ENCODE measurements at places on chromosomes 2 and 18. TPM values are rescaled to one million over a fixed set of nuclear protein-coding genes. Genes with fewer than 3 reads are reported as not detected.

Gene THAP4
- 36.9 TPM for total RNA-seq

Gene BOLL
- not detected for total RNA-seq

Gene DSC1
- total RNA-seq, result 0.15 TPM

Gene CPO
- total RNA-seq, result not detected

Gene WNT6
- total RNA-seq, result not detected

Gene EHD3
- total RNA-seq, result 23.5 TPM

Gene HRH4
- 3.2 TPM for total RNA-seq

Gene C1QL2
- not detected for total RNA-seq

Gene PIEZO2
- total RNA-seq, result not detected

Gene SKOR2
- total RNA-seq, result not detected

Gene G6PC2
- not detected for total RNA-seq

Gene IL1B
- 30.8 TPM for total RNA-seq

- H3K4me3 ChIP-seq, result no peak overlapping the region
- no peak overlapping the region for H3K27ac ChIP-seq
- H3K4me1 ChIP-seq, result no peaks in the 10 kb centered on the region
- DNase-seq, result no peak
- H3K27me3 ChIP-seq, result peaks cover 8% of the 10 kb centered on the region
Observed at GRCh38 chr2:38267270-38267925, 109.7 kb downstream of the ATL2 start.

- H3K27me3 ChIP-seq, result peaks cover 7% of the 10 kb centered on the region
- no peak for DNase-seq
- H3K4me3 ChIP-seq, result no peak overlapping the region
- no peaks in the 10 kb centered on the region for H3K36me3 ChIP-seq
Observed at GRCh38 chr2:159051133-159051532, 82.7 kb downstream of the TANC1 start.

DNA sequence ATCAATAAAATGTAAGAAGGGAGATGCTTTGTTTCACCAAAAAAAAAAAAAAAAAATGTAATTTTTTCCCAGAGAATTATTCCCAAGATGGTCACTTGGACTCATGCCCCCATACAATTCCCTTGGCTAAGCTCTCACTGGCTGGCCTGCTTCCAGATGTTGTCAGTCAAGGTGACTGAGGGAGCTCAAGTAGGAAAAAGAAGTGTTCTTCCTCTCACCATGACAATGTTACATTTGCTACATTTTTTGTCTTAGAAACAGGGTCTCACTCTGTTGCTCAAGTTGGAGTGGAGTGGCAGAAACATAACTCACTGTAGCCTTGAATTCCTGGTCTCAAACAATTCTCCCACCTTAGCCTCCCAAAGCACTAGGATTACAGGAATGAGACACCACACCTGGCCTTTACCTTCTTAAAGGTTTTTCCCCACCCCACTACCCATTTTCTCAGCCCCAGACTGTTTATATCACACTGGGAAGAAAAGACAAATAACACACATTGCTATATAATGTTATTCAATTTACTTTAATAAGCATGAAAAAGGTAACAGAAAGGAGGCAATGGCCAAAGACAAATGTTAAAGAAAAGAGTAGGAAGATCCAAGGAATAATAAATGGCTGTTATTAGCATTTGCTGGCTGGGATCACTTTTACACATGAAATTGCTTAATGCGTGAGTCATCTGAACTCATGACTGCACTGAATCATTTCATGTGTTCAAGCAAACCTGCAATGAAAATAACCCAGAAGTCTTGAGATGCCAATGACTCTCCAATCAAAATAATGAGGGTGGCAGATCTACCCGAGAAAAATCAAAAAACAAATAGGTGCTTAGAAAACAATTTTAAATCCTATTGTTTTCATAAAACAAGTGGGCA is 45.2 kb downstream of the ACVR1 start:
- no peaks in the 10 kb centered on the region for H3K36me3 ChIP-seq
- H3K4me3 ChIP-seq, result no peak overlapping the region
- peak overlapping the region; percentile 59 for H3K27ac ChIP-seq

GRCh38 chr18:26771524-26771923 is 94.0 kb downstream of the AQP4 start:
- H3K27ac ChIP-seq, result no peak overlapping the region
- DNase-seq, result no peak
- H3K4me1 ChIP-seq, result no peaks in the 10 kb centered on the region
- H3K4me3 ChIP-seq, result no peak overlapping the region

GRCh38 chr2:117091041-117091837 is 723.3 kb upstream of the DDX18 start:
- H3K27ac ChIP-seq, result no peak overlapping the region
- H3K27me3 ChIP-seq, result no peaks in the 10 kb centered on the region
- no peaks in the 10 kb centered on the region for H3K36me3 ChIP-seq
- H3K4me3 ChIP-seq, result no peak overlapping the region
- no peak for DNase-seq
- no peaks in the 10 kb centered on the region for H3K4me1 ChIP-seq

- H3K27ac ChIP-seq, result no peak overlapping the region
- no peak overlapping the region for H3K4me3 ChIP-seq
- no peak for DNase-seq
- peaks cover 2% of the 10 kb centered on the region for H3K36me3 ChIP-seq
- peaks cover 4% of the 10 kb centered on the region for H3K4me1 ChIP-seq
Observed at GRCh38 chr2:127561371-127561770, 25.9 kb downstream of the MYO7B start.

- no peak overlapping the region for H3K27ac ChIP-seq
- H3K27me3 ChIP-seq, result peaks cover 50% of the 10 kb centered on the region
- no peaks in the 10 kb centered on the region for H3K36me3 ChIP-seq
- peaks cover 2% of the 10 kb centered on the region for H3K4me1 ChIP-seq
Observed at GRCh38 chr2:29479401-29479800, 364.2 kb downstream of the CLIP4 start.

- H3K36me3 ChIP-seq, result peaks cover 2% of the 10 kb centered on the region
- no peak overlapping the region for H3K4me3 ChIP-seq
Observed at GRCh38 chr18:76442413-76443171, 52.5 kb downstream of the ZNF516 start.

DNA sequence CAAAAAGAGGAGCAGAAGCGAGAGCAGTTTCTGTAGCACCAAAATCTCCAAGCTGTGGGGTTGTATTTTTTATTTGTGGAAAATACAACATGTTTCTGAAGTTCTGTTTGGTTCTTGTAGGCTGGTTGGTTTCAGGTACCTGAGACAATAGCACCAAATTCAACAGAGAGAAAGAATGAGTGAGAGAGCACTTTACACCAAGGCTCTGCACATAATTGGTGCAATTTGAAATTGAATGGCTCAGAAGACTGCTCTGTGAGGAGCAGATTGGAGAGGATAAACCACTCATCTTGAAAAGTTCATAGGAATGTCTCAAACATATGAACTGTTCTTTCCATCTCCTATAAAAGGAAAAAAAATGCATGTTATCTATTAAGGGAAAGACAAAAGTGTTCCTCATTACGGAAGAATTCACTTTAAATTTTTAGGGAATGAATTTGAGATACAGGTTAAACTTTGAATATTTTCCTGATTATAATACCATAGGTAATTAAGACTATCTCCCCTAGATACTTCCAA is 175.1 kb downstream of the ATAD2B start:
- H3K4me3 ChIP-seq, result no peak overlapping the region
- H3K27me3 ChIP-seq, result no peaks in the 10 kb centered on the region
- no peak overlapping the region for H3K27ac ChIP-seq
- H3K36me3 ChIP-seq, result peaks cover 4% of the 10 kb centered on the region

GRCh38 chr2:162473986-162474385 is 130.1 kb downstream of the GCA start:
- H3K27me3 ChIP-seq, result no peaks in the 10 kb centered on the region
- no peaks in the 10 kb centered on the region for H3K36me3 ChIP-seq
- no peak overlapping the region for H3K4me3 ChIP-seq

GRCh38 chr2:120858361-120859106 is 122.9 kb downstream of the GLI2 start:
- peaks cover 7% of the 10 kb centered on the region for H3K27me3 ChIP-seq
- no peak overlapping the region for H3K4me3 ChIP-seq
- H3K4me1 ChIP-seq, result no peaks in the 10 kb centered on the region
- no peaks in the 10 kb centered on the region for H3K36me3 ChIP-seq
- no peak overlapping the region for H3K27ac ChIP-seq
- DNase-seq, result no peak

DNA sequence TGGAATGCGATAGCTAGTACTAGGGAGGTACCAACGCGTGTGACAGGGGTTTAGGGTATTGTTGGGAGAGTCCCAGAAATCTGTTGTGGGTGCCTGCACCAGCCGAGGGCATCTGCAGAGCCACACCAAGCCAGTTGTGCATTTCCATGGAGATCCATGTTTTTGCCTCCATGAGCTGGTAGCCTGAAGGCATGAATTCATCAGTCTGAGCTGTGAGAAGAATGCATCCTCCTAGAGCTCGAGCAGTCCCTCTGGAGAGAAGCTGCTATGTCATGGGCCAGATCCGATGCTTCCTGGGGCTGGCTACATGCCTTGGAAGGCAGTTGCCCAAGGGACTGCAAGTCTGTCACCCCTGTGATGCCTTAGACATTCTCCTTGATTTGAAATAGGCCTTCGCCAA is 57.9 kb downstream of the LIPG start:
- H3K27me3 ChIP-seq, result peaks cover 43% of the 10 kb centered on the region
- H3K36me3 ChIP-seq, result peaks cover 2% of the 10 kb centered on the region
- H3K4me3 ChIP-seq, result no peak overlapping the region
- no peak overlapping the region for H3K27ac ChIP-seq

GRCh38 chr2:64134813-64135212 is 9.4 kb downstream of the PELI1 start:
- DNase-seq, result no peak
- no peaks in the 10 kb centered on the region for H3K27me3 ChIP-seq
- no peak overlapping the region for H3K4me3 ChIP-seq
- H3K4me1 ChIP-seq, result peaks cover 46% of the 10 kb centered on the region

GRCh38 chr2:238856713-238857567 is 9.1 kb downstream of the TWIST2 start:
- H3K4me1 ChIP-seq, result peaks cover 2% of the 10 kb centered on the region
- H3K36me3 ChIP-seq, result no peaks in the 10 kb centered on the region
- no peak for DNase-seq
- H3K27ac ChIP-seq, result no peak overlapping the region
- no peak overlapping the region for H3K4me3 ChIP-seq
- H3K27me3 ChIP-seq, result peaks cover 71% of the 10 kb centered on the region

- no peak overlapping the region for H3K27ac ChIP-seq
- peaks cover 20% of the 10 kb centered on the region for H3K27me3 ChIP-seq
- no peaks in the 10 kb centered on the region for H3K36me3 ChIP-seq
- H3K4me3 ChIP-seq, result no peak overlapping the region
Observed at GRCh38 chr18:74590671-74591070, 7.0 kb upstream of the ZNF407 start.

DNA sequence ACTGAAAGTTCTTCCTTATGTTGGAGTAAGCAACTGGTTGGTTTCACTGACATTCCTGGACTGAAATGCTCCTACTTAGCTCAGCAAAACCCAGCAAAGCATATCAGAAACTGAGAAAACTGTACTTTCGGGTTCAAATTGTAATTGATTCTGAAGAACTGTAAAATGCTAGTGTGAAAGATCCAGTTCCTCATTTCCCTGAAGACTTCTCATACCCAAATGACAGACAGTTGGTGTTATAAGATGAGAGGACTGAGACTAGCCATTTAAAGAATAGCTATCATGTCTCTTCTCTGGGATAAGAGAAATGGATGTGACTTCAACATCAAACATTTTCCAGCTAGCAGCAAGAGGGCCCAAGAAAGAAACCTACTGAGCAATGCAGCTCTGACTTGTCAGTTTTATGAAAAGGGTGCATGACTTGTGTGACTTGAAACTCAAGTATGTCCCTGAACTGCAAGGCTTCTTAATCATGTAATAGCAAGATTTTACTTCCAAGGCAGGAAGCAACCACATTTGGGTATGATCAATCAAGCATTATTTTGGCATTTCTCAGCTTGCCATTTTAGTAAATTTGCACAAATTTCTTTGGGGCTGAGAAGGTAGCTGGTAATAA is 420.3 kb upstream of the MMADHC start:
- DNase-seq, result no peak
- no peaks in the 10 kb centered on the region for H3K4me1 ChIP-seq
- no peak overlapping the region for H3K27ac ChIP-seq
- no peaks in the 10 kb centered on the region for H3K36me3 ChIP-seq
- no peak overlapping the region for H3K4me3 ChIP-seq

- no peak overlapping the region for H3K4me3 ChIP-seq
- H3K4me1 ChIP-seq, result no peaks in the 10 kb centered on the region
- no peaks in the 10 kb centered on the region for H3K27me3 ChIP-seq
- H3K27ac ChIP-seq, result no peak overlapping the region
Observed at GRCh38 chr18:60060578-60060977, 160.8 kb downstream of the PMAIP1 start.

- no peaks in the 10 kb centered on the region for H3K27me3 ChIP-seq
- H3K36me3 ChIP-seq, result peaks cover 2% of the 10 kb centered on the region
- no peak overlapping the region for H3K27ac ChIP-seq
Observed at GRCh38 chr18:7872569-7872968, 305.5 kb downstream of the PTPRM start.

GRCh38 chr2:44817673-44818335 is 123.7 kb upstream of the SIX3 start:
- H3K27ac ChIP-seq, result no peak overlapping the region
- no peaks in the 10 kb centered on the region for H3K4me1 ChIP-seq
- H3K27me3 ChIP-seq, result peaks cover 61% of the 10 kb centered on the region
- no peaks in the 10 kb centered on the region for H3K36me3 ChIP-seq
- H3K4me3 ChIP-seq, result no peak overlapping the region

DNA sequence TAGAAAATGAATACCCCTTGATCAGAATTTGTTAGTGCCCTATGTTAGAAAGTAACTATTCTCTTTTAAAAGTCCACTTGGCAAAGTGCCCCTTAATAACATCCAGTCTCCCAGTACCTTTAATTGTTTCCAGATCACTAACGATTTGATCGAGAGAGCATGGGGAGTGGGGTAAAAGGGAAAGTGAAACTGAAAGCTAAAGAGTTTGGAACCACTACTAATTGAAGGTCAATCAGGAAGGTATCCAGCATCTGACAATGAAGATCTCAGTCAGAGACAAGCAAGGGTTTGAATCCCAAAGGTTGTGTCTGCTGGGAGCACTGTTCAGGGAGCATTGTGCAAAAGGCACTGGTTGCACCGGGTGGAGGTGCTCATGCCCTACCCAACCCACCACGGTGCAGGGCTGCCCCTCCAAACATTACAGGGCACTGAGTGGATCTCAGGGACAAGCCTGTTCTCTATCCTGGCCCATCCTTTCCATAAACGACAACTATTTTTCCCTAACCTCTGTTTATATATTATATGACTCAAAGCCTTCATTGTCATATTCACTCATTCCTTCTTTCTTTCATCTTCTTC is 14.6 kb upstream of the RIT2 start:
- no peak overlapping the region for H3K27ac ChIP-seq
- H3K36me3 ChIP-seq, result no peaks in the 10 kb centered on the region
- H3K4me3 ChIP-seq, result no peak overlapping the region
- DNase-seq, result no peak

- no peak overlapping the region for H3K27ac ChIP-seq
- H3K27me3 ChIP-seq, result no peaks in the 10 kb centered on the region
- H3K4me3 ChIP-seq, result no peak overlapping the region
- H3K4me1 ChIP-seq, result no peaks in the 10 kb centered on the region
- H3K36me3 ChIP-seq, result no peaks in the 10 kb centered on the region
Observed at GRCh38 chr2:169716238-169716886, 17.3 kb upstream of the KLHL23 start.

- no peak for DNase-seq
- H3K27me3 ChIP-seq, result no peaks in the 10 kb centered on the region
- no peaks in the 10 kb centered on the region for H3K4me1 ChIP-seq
- H3K36me3 ChIP-seq, result peaks cover 7% of the 10 kb centered on the region
- no peak overlapping the region for H3K27ac ChIP-seq
- no peak overlapping the region for H3K4me3 ChIP-seq
Observed at GRCh38 chr2:61117534-61117933, 44.5 kb upstream of the C2orf74 start.

GRCh38 chr18:79748321-79749180 is 49.2 kb upstream of the KCNG2 start:
- H3K36me3 ChIP-seq, result peaks cover 11% of the 10 kb centered on the region
- no peak for DNase-seq
- H3K27ac ChIP-seq, result no peak overlapping the region

GRCh38 chr2:58140508-58141072 is 94.0 kb downstream of the VRK2 start:
- no peak overlapping the region for H3K27ac ChIP-seq
- no peaks in the 10 kb centered on the region for H3K27me3 ChIP-seq
- no peaks in the 10 kb centered on the region for H3K4me1 ChIP-seq
- no peak overlapping the region for H3K4me3 ChIP-seq

All from T-helper 17 cell (primary cell).